ENCODE measurements at places on chromosomes 5 and 9.

GRCh38 chr9:13377171-13377925, 97.9 kb upstream of the MPDZ start:
- no peak for DNase-seq

DNA sequence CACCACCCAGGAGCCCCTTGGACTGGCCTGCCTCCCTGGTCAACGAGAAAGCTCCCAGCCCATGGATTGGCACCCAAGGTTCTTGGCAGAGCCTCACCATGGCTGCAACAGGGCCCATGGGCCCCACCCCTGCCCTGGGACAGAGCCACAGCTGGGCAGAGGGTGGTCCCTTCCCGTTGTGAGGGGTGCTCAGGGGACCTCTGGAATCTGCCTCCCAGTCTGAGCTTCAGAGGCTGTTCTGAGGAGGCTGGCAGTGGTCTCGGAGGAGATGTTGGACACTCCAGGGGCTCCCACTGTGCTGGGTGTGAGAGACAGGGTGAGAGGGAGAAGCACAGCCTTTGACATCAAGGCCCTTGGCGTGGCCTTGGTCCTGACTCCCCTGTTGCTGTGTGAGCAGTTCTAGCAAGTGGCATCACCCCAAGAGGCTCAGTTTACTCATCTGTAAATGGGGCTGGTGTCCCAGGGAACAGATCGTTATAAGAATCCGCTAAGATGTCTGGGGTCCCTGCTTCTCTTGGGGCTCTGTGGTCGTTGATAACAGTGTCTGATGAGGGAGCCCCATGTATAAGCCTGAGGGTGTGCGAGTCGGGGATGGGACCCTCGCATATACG, 33.0 kb downstream of the LHX3 start:
- DNase-seq: no peak

GRCh38 chr9:127204771-127205470, 59.7 kb upstream of the GARNL3 start:
- no peak for DNase-seq

- no peak for DNase-seq
Measured at GRCh38 chr5:36878392-36879082, 2.0 kb downstream of the NIPBL start.

DNA sequence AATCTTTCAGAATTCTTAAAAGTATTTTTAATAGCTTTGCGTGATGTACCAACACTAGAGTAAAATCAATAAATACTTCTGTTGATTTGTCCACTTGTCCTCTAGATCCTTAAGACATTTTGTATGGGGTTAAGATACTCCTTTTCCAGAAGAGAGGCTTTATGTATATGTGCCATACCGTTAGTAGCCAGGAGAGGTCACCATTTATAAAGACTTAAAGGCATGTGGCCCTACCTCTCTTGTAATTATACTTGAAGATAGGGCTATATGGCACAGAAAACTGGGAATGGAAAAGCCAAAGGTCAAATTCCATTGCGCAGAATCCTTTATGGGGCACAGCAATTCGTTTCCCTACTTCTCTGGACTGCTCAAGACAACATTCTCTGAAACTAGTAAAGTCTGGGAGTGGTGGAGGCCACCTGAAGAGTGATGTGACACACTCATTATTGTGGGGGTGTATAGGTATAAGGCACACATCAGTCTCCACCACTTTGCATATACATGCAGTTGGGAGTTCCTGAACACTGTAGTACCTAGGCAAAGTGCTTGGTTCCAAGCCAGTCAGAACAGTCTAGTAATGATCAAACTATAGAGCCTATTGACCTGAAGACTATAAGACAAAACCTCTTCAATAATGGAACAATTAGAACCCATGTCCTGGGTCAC, 140.1 kb upstream of the FBXL17 start:
- peak; percentile 16 for DNase-seq

GRCh38 chr9:125521462-125522327, 185.3 kb downstream of the MAPKAP1 start:
- no peak for DNase-seq

DNA sequence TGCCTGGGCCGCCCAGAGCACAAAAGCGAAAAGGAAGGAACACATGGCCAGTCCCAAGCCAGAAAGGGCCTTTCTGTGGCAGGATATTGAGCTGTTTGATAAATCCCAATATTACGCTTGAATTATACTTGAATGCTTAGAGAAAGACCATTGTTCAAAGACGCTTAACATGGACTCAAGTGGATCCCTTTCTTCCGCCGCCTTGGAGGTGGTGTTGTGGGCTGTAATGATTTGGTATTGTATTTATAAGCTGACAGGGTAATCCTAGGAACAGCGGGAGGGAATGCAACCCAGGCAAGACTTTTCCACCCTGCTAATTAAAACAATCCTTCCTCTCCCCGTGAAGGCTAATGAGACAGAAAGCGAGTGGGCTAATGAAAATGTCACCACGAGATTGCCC, 24.9 kb downstream of the CFAP77 start:
- DNase-seq: no peak

GRCh38 chr5:133075572-133076536, 24.0 kb downstream of the HSPA4 start:
- no peak for DNase-seq
